ENCODE measurements at places on chromosomes 1 and 21.

- no peak for DNase-seq
These were observed 98.0 kb downstream of the WDR4 start for GRCh38 chr21:42781150-42781970.

- DNase-seq = no peak
These were observed 36.4 kb upstream of the TRABD2B start for GRCh38 chr1:48033495-48034045.

- DNase-seq = no peak
These were observed 191.7 kb downstream of the GIPC2 start for GRCh38 chr1:78237364-78237916.

- DNase-seq = no peak
These were observed 3.5 kb upstream of the RAP1GAP start for GRCh38 chr1:21672478-21673276.

DNA sequence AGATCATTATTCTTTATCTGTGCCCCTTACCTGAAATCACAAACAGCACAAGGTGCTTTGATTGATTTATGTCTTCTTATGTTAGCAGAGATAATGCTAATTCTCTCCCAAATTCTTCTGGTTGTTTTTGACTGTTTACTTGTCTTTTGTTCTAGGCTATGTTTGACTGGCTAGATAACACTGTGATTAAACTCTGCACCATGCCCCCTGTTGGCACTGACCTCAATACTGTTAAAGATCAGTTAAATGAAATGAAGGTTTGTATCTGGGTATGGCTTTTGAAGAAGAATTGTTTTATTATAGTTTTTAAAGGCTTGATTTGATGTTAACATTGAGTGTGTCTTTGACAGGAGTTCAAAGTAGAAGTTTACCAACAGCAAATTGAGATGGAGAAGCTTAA lies 49.6 kb upstream of the BMP8A start:
- DNase-seq = no peak

- DNase-seq = no peak
These were observed 26.3 kb downstream of the STK40 start for GRCh38 chr1:36359383-36359782.

DNA sequence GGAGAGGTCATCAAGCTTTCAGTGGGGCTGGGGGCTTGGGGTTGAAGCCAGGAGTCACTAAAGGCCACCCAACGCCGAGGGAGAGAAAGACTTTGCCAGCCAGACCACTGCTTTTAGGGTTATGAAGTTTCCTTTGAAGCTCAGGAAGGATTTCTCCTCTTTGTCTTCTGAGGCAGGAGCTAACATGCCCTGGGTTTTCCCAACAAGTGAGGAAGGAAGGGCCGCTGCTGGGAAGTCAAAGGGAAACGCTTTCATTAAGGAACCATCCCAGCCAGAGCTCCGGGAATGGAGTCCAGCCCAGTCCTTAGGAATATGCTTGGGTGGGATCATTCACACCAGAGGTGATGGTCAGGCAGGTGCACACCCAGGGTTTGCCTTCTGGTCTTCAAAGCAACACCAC lies 436.9 kb downstream of the PRDM2 start:
- DNase-seq = no peak

GRCh38 chr21:42834726-42835191 lies 44.6 kb downstream of the WDR4 start:
- DNase-seq = no peak

DNA sequence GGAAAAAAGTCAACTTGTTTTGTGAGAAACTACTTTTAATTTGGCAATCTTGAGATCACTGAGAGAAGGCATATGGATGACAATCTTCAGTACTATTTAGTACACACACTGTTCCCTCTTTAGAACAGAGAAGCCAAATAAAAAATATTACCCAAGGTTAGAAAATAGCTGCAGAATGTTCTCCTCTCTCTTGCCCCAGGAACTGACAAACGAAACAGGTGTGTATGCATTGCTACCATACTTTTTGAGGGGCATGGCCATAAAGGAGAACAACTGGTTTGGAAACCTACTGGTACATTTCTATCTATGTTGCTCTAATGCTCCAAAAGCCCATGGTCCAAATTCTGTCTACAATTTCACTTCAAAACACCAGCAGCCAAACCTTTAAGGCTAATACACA lies 5.7 kb downstream of the TOR1AIP2 start:
- DNase-seq = no peak

DNA sequence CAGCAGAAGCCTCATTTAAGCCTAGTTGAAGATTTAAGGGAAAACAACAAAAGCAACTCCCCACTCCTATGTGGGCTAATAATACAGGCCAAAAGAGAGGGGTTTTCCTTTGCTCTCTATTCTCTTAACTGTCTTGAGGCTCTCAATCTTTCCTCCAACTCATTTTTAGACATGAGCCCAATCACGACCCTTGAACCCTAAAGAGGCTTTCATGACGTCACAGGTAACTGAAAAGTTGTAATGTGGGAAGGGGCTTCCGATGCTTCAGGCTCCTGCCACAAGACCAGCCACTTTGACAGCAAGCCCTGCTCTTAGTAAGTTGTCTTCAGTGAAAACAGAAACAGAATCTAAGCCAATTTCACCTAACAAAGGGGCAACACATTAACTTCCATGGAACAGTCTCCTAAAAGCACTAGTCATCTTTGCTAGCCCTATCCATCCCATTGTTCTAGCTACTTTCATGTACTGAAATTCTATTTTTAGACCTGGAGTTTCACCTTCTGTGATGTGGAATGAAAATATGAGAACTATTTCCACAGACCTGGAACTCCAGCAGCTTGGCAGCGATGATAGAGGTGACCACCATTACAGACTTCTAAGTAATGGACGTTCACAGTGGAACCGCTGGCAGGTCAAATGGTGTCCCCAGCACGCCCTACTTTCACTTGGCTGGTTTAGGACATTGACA lies 36.3 kb downstream of the GPR161 start:
- DNase-seq = no peak

GRCh38 chr1:151312411-151312810 lies 14.8 kb downstream of the PI4KB start:
- DNase-seq = no peak

DNA sequence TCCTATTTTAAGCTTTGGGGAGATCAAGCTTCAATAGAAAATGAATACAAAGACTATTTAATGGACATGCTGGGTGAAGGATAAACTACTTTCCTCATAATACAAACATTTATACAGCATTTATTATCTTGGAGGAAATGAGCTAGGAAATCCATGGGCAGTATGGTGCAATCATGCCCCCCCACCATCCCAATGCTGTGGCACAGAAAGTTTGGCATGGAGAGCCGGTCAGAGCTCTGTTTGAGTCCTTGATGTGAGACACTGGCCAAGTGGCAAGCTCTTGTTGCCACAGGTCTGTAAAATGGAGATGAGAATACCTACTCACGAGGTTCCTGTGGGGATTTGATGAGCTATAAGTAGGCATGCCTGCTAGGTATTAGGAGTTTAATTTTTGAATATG lies 120.6 kb downstream of the MAB21L3 start:
- DNase-seq = no peak

GRCh38 chr1:52706136-52706670 lies 8.1 kb upstream of the COA7 start:
- DNase-seq = no peak
